ENCODE measurements at places on chromosomes 2 and 18. TPM values are rescaled to one million over a fixed set of nuclear protein-coding genes. Genes with fewer than 3 reads are reported as not detected.

- DNase-seq = no peak
Measured at GRCh38 chr2:191301971-191302370, 56.8 kb downstream of the MYO1B start.

GRCh38 chr18:23369266-23369665, 83.8 kb upstream of the RIOK3 start:
- no peak for DNase-seq

DNA sequence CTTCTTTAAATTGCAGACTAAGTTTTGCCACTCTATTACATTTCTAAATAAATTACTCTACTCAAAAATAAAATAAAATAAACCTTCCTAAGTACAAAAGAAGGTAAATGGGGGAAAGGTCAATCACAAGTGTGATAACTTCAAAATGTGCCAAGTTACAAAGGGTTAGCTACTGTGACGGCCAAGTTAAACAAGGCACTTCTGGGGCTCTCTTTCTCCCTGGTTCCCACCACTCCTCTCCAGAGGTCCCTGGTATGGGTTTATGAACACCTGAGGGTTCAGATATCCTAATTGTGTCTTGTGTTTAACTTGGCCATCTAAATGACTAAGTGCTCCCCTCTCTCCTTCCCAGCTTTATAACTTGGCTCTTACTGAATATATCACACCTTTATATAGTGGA, 5.4 kb downstream of the ZNF521 start:
- DNase-seq = no peak

DNA sequence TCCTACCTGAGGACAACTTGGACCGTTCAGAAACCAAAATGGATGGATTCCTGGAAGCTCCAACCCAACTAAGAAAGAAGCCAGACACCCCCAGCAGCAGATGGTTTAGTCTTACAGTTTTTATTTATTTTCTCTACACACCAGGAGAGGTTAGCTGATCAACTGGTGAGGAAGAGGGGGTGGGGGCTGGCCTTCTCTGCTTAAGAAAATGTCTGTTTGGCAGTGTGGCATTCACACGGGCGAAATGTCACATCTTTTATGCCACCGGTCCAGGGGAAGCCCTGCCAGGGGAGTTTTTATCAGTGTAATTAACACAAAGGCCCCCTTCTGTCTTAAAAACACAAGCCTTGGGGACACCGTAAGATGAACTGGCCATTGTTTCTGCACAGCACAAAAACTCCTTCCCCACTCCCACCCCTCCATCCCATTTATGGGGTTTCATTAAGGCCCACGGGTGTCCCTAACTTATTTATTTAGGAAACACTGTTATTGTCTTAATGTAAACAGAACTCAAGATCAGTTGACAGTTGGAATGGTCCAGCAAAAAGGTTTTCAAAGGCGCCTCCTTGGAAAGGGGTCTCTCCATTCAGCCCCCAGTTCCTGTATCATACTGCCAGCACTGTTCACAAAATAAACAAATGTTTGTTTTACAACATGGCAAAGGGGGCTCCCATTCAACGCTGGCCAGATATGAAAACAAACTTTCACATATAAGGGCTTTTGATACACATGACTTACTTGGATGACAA, 217.0 kb downstream of the C1D start:
- DNase-seq = no peak

DNA sequence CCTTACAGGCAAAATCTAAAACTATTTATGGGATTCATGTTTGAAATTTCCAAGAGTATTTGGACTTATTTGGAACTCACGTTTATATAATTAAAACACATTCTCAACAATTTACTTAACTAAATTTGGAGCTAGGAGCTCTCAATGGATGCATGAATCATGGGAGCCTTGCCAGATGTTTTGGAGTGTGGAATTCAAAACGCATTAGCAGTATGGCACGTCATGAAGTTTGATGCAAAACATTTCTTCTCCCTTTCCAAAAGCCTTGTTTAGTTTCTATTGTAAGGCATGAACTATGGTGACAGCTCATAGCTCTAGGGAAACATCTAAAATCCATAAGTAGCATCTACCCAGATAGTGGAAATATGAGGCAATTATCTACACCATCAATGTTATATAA, 701.6 kb downstream of the SATB2 start:
- no peak for DNase-seq

- DNase-seq = no peak
Measured at GRCh38 chr2:158395166-158395565, 61.4 kb downstream of the CCDC148 start.

DNA sequence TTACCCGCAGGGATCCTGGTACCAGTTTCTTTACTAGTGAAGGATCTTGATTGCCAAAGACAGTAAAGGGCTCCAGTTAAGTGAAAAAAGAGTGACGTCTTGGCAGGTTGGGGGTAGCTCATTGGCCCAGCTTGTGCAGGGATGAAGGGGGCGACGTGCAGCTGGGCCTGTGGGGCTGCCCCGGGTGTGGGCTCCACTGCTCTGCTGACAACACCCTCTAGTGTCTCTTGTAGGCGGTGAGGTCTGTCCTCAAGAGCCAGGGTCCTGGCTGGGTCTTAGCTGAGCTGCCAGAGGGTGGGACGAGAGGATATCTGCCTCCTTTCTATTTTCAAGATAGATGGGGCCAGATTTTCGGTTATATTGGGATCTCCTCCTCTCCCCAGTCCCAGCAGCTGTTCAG, 6.1 kb downstream of the ARHGEF4 start:
- no peak for DNase-seq

HK2 gene
- 9.4 TPM for total RNA-seq

RESP18 gene
- not detected for total RNA-seq
